ENCODE measurements at places on chromosomes 2 and 18.
A peak's percentile ranks its signal among the peaks of the same experiment; 100 is the strongest.

DNA sequence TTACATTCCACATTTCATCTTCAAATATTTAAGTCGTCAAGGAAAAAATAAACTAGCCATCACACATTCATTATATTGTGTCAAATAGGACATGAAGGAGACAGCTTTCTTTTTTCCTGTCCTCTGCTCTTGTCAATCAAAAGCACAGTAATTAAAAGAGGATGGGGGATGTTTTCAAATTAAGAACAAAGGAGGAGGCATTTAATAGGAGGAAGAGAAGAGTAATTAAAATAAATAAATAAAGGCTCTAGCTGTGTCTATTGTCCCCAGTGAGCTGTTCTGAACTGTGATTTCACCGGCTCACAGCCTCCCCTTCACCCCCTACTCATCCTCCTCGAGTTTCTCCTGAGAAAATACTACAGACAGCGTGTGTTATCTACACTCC lies 1377.1 kb upstream of the PIK3C3 start:
- DNase-seq = no peak

- no peak for DNase-seq
These were observed 286.6 kb upstream of the HDAC4 start for GRCh38 chr2:239687441-239687840.

- DNase-seq = no peak
These were observed 27.6 kb downstream of the STK17B start for GRCh38 chr2:196143730-196144131.

DNA sequence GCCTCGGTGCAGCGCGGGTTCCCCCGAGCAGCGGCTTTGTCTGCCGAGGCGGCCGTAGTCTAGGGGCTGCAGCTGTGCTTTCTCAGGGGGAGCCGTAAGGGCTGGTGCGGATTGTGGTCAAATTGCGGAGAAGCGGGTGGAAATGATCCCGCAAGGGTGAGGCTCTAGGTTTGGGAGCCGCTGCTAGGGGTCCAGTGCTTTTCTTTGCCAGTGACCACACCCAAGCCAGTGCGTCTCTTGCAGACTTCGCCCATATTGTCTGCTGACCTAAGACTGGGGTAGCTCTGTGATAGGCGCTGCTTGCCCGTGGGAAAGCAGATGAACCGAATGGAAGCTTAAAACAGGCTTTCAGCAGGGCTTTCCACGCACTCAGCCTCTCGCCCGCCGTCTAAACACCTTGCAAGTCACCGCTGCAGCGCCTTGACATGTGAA lies 2.1 kb downstream of the DPYSL5 start:
- DNase-seq = no peak

DNA sequence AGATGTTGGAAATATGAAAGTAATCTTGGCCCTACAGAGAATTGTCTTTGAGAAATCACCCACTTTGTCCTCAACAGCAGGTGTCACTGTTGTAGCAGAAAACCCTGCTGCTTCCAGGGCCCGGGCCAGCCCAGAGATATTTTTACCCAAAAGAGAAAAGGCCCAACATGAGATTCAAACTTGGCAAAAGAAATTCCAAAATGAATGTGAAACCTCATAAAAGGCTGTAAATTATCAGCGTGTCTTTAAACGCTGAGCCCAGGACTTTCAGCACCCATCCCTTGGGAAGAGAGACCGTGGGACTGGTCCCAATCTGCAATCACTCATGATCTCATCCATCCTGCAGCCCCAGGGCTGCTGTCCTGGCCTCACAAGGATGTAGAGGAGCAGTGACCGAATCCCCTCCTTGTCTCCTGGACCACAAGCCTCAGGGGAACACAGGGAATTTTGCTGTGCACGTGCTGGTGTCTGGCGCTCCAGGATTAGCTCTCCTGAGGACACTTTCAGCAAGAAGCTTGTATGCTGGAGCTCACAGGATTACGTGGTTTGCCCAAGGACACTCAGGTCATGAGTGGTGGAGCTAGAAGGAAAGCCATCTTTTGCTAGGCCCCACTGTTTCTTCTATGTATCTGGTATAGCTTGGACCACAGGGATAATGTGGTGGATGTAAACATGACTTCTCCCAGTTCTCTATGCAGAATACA lies 202.1 kb downstream of the RNF144A start:
- DNase-seq = no peak

- DNase-seq = no peak
These were observed 134.5 kb upstream of the TNP1 start for GRCh38 chr2:216994353-216994854.

DNA sequence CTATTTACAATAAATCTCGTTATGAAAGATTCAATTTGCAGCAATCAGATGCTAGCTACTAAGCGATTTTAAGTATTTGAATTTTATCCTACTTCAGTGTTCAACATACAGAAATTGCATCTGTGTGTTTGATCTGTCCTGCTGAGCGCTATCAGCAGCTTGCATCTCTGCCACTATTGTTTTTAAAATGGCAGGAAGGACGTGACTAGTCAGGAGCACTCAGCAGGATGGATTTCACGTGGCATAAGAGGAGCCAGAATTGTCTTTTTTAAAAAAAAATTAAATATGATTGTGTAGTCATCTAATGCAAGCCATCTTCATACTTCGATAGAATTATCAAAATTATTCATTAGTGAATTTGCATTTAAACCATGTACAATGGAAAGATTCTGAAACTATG lies 2.8 kb upstream of the KLHL14 start:
- no peak for DNase-seq

- peak; percentile 78 for DNase-seq
These were observed 15.4 kb downstream of the ACOXL start for GRCh38 chr2:110747522-110748488.

DNA sequence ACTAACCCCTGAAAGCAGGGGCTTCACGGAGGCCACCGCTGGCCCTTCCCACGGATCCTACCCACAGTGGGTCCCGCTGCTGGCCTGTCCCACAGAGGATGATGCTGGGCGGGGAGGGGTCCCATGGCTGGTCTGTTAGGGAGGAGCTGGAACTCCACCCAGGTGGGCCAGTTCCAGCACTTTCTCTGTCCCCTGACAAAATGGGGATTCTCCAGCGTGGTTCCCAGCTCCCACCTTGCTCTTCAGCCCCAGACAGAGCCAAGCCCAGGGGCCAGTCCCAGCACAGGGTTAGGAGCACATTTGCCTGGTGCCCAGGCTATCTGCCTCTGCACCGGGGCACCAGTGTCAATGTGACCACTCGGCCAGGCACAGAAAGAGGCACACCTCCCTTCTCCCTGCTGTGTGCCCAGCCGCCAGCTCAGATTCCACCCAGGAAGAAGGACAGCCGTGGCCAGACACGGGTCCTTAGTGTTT lies 50.0 kb downstream of the ANKMY1 start:
- no peak for DNase-seq

DNA sequence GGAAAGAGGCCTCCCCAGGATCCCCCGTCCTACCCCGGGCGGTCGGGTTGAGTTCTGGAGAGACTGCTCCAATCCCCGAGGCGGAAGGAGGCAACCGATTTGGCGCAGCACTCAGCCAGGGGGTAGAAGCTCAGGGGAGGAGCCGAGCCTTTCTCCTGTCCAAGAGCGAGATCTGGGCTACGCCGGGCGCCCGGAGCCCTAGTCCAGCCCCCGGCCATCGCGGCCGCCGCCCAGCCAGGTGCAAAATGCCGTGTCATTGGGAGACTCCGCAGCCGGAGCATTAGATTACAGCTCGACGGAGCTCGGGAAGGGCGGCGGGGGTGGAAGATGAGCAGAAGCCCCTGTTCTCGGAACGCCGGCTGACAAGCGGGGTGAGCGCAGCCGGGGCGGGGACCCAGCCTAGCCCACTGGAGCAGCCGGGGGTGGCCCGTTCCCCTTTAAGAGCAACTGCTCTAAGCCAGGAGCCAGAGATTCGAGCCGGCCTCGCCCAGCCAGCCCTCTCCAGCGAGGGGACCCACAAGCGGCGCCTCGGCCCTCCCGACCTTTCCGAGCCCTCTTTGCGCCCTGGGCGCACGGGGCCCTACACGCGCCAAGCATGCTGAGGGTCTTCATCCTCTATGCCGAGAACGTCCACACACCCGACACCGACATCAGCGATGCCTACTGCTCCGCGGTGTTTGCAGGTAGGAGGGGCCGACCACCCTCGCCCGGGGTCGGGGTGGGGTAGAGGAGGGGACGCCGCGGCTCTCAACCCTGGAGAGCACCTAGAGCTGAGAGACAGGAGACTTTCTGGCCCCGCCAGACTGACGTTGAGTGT lies at the start of gene DYSF:
TSS of gene DYSF (plus strand) at position 158 of the 817 bp plus-strand sequence.
- peak; percentile 38 for DNase-seq

GRCh38 chr18:58505181-58505580 lies 123.7 kb downstream of the ALPK2 start:
- no peak for DNase-seq

DNA sequence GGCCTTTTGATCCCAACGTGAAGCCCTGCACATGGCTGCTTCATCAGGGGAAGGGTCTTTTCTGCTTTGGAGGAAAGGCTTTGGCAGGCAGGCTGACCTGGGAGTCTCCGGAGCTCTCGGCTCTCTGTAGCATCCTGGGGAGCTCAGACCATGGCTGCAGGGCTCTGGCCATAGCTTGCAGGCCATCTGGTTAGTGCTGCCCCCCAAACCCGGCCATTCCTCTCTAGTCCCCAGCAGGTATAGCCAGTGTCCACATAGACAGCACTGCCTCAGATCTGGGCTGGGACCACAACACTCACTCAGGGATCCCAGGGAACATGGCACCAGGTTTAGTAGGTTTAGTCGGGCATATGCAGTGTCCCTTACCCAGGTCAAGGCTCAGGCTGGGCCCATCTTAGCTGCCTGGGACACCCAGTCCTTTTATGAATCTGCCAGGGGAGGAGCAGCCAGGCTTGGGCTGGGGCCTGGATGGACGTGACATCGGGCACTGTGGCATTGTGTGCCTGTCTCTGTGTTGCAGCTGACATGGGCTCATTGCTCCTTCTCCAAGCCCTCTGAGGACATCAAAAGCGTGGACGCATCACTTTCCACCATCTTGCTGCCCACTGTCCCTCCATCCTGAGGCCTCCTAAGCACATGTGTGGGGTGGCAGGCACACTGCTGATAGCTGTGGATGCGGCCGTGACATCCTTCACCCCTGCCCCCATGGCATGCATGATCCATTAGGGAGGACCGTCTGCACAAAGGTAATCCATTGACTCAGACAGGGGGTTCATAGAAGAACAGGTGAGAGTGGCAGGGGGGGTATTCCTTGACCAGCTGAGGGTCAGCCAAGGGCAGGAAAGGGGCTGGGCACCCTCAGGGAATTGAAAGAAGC lies 19.2 kb upstream of the GPR35 start:
- no peak for DNase-seq

DNA sequence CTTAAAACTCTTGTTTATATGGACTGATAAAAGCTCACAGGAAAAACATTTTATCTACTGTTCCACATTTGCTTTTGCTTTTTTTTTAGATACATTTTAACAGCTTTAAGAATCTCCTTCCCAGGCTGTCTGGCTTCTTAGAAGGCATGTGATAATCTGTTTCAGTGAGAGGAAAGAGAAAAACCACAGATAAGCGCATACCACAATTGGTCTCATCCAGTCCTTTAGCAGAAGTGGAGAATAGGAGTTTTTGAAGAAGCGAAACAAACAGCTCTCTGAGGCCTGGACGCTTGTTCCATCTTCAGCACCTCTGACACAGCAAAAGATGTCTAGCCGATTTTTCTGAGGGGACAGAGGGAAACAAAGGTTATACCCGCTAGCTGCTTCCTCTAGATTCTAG lies 37.6 kb downstream of the RMC1 start:
- no peak for DNase-seq

GRCh38 chr18:13610555-13611141 lies 115.7 kb downstream of the FAM210A start:
- no peak for DNase-seq

DNA sequence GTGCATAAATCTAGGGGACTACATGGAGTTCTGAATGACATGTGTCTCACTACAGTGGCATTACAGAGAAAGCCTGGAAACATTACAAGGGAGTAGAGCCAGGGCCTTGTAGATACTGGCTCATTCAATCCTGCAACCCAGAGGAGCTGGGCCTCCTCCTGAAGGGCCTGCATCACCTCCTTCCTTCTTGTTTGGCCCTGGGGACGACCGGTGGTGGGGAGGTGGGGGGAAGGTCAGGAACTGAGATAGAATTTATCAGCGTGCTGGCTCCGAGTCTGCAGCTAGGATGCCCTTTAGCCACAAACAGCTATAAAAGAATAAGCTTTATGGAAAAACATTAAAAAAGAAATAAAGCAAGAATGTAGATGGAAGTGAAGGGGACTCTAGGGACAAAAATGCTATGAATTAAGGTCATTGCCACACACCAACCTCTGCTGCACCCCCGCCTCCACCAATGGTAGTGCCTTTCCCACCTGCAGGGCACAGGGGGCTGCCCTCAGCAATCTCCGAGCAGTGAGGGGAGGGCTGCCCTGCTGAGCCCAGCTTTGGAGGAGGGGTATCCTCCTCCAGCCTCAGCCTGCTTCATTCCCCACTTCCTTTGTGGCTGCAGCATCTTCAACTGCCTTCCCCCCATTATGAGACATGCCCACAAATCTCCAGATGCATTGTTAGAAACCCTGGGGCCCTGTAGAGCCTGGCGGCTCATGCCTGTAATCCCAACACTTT lies 149.0 kb downstream of the MSH2 start:
- DNase-seq = no peak

DNA sequence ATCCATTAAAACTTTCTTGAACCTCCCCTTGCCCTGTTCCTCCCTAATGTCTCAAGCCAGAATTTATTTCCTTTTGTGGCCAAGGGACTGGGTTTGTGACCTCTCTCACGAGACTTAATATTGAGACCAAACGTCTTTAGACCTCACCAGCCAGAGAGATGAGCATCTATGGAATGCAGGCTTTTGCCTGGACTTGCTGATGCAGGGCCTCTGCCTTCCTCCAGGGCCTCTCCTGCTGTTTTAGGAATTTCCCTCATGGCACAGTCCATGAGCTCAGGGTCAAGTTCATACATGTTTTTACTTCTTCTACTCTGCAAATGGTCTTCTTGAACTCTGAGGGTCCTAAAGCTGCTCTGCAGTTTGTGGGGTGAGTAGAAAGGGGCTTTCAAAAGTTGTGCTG lies 22.3 kb downstream of the IL1B start:
- DNase-seq = peak; percentile 35

- DNase-seq = no peak
These were observed 795.8 kb upstream of the GCFC2 start for GRCh38 chr2:76506538-76506937.

DNA sequence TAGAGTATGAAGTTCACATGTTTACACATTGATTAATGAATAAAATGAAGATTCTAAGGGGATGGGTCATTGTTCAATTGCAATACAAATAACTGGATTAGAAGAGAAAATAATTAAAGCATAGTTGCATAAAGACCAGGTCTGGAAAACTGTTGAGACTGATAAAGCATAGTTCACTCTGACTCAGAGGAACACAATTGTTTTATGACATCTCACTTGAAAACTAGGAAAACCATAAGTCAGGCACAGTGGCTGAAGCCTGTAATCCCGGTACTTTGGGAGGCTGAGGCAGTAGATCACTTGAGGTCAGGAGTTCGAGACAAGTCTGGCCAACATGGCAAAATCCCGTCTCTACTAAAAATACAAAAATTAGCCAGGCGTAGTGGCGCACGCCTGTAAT lies 46.7 kb downstream of the PLA2R1 start:
- DNase-seq = no peak

- DNase-seq = no peak
These were observed 41.8 kb upstream of the COPS8 start for GRCh38 chr2:237043866-237044265.

- no peak for DNase-seq
These were observed 96.8 kb upstream of the PPP1CB start for GRCh38 chr2:28654663-28655320.
